Renal cortical epithelial cell (primary cell): ENCODE measurements at places on chromosomes 2 and 18. TPM values are rescaled to one million over a fixed set of nuclear protein-coding genes. Genes with fewer than 3 reads are reported as not detected.

The REG3G gene
- total RNA-seq: not detected in 2 replicates

The PDE1A gene
- 3.8 and 203 TPM in 2 replicates for total RNA-seq

The DCC gene
- not detected in 2 replicates for total RNA-seq

The CABLES1 gene
- total RNA-seq: 4.7 and 7.7 TPM in 2 replicates

The IGFBP5 gene
- 8.9 and 229 TPM in 2 replicates for total RNA-seq

The TMEM163 gene
- total RNA-seq: 3.6 and 6.7 TPM in 2 replicates

The ANKRD30B gene
- total RNA-seq: not detected in 2 replicates

The PLB1 gene
- 1.2 and 2.1 TPM in 2 replicates for total RNA-seq

The PRKAG3 gene
- not detected in 2 replicates for total RNA-seq

The MC4R gene
- total RNA-seq: not detected in 2 replicates

The THSD7B gene
- total RNA-seq: 0.45 TPM in 1 of 2 replicates, not detected in the other

The HDLBP gene
- 531 and 826 TPM in 2 replicates for total RNA-seq

The DTNA gene
- total RNA-seq: 10.4 and 21.1 TPM in 2 replicates

The THADA gene
- total RNA-seq: 17.2 and 43.3 TPM in 2 replicates

The KLF7 gene
- 16.8 and 31.5 TPM in 2 replicates for total RNA-seq

The SLC9A4 gene
- total RNA-seq: 0.40 and 7.6 TPM in 2 replicates

The HJURP gene
- total RNA-seq: 1.1 and 13.0 TPM in 2 replicates

The MRPS5 gene
- 74.3 and 75.7 TPM in 2 replicates for total RNA-seq
